ENCODE measurements at places on chromosomes 13 and 19. TPM values are rescaled to one million over a fixed set of nuclear protein-coding genes. Genes with fewer than 3 reads are reported as not detected.
A peak's percentile ranks its signal among the peaks of the same experiment; 100 is the strongest.

- DNase-seq, result no peak
Measured at GRCh38 chr13:81762449-81762848, 1421.5 kb upstream of the SPRY2 start.

- no peak for DNase-seq
Measured at GRCh38 chr19:54211235-54211634, 10.6 kb downstream of the RPS9 start.

GRCh38 chr13:28497143-28497876, 2.4 kb upstream of the FLT1 start:
- no peak for DNase-seq

The NOVA2 gene
- not detected for total RNA-seq

GRCh38 chr13:111046590-111047141, 68.4 kb upstream of the ARHGEF7 start:
- DNase-seq, result no peak

GRCh38 chr19:42313096-42313839, at the start of gene TMEM145:
Gene TMEM145, plus strand, starts transcription at chr19:42313309. Its CDS starts 68 bp downstream, at chr19:42313377.
- peak; percentile 55 for DNase-seq

- DNase-seq, result no peak
Measured at GRCh38 chr19:1675633-1676350, 23.4 kb upstream of the TCF3 start.

DNA sequence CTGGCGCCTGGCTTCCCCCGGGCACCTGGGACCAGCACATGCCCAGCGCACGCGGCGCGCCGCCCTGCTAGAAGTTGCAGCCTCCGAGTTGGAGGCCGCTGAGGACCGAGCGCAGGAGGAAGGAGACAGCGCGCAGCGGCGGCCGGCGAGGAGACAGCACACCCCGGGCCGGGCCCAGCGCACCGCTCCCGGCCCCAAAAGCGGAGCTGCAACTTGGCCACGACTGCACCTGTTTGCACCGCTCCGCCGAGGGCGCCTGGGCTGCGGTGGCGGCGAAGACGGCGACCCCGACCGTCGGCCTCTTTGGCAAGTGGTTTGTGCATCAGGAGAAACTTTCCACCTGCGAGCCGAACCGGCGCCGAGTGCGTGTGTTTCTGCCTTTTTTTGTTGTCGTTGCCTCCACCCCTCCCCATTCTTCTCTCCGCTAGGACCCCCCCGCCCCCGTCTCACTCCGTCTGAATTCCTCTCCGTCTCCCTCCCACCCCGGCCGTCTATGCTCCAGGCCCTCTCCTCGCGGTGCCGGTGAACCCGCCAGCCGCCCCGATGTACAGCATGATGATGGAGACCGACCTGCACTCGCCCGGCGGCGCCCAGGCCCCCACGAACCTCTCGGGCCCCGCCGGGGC, at the start of gene SOX1:
Gene SOX1 (plus strand): TSS at position 34 of the 626 bp plus-strand sequence. CDS start 510 bp downstream, at position 544.
- no peak for DNase-seq

The TSHZ3 gene
- 0.57 TPM for total RNA-seq

DNA sequence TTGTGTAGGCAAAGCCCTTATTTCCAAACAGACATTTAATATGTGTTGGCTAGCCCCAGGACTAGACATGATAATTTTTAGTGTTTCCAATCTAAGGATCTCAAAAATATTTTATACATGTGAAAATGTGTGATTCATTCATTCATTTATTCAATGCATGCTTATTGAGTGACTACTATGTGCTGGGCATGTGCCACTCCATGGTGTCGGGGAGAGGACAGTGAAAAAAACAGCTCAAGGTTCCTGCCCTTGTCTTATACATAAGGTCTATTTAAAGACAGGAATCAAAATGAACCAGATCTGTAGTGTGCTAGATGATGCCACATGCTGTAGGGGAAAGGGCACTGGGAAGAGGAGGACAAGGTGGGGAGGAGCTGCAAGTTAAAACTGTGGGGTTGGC, 36.5 kb downstream of the GJA3 start:
- DNase-seq, result no peak

The TMEM255B gene
- total RNA-seq, result 1.8 TPM

GRCh38 chr13:45602183-45603170, 13.1 kb downstream of the ERICH6B start:
- DNase-seq, result no peak

GRCh38 chr19:45824041-45824471, 8.9 kb upstream of the RSPH6A start:
- DNase-seq, result no peak

DNA sequence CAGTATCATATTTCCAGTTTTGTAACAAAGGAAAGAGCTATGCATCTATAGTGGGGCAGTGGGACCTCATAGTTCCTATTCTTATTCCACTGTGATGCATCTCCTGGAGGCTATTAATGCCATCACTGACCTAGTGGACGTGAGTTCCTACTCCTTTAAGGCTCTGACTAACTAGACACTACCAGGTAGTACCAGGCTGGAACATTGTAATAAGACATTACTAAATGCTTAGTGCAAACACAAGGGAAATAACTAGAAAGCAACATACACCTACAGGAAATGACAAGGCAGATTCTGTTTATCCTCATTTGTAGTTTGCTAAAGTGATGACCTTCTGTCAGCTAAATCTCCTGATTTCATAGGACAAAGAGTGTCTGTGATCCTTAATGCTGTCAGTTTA, 192.5 kb downstream of the POSTN start:
- no peak for DNase-seq
